Hematopoietic multipotent progenitor cell treated with erythropoietin and hydrocortisone succinate and interleukin-3 and kit ligand, for 6 days (in vitro differentiated cells): ENCODE measurements at places on chromosomes 2 and 18.

GRCh38 chr2:150983314-150983897 is 278.3 kb downstream of the RBM43 start:
- DNase-seq = no peak

DNA sequence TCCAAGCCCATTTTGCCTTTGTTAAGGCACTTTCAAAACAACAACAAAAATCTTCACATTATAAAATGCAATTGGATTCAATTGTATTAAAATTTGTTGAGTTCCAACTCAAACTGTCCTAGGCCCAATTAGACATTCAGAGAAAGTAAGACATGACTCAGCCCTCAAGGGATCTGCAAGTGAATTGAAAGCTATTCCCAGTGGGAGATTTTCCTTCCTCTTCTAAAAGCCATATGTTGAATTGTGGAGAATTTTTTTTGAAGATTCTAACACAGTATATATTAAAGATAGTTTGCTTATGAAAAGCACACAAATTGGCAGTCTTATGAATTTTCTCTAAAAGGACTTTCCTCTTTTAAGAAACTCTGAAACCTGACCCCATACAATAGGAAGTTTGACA is 268.0 kb upstream of the PARD3B start:
- no peak for DNase-seq

DNA sequence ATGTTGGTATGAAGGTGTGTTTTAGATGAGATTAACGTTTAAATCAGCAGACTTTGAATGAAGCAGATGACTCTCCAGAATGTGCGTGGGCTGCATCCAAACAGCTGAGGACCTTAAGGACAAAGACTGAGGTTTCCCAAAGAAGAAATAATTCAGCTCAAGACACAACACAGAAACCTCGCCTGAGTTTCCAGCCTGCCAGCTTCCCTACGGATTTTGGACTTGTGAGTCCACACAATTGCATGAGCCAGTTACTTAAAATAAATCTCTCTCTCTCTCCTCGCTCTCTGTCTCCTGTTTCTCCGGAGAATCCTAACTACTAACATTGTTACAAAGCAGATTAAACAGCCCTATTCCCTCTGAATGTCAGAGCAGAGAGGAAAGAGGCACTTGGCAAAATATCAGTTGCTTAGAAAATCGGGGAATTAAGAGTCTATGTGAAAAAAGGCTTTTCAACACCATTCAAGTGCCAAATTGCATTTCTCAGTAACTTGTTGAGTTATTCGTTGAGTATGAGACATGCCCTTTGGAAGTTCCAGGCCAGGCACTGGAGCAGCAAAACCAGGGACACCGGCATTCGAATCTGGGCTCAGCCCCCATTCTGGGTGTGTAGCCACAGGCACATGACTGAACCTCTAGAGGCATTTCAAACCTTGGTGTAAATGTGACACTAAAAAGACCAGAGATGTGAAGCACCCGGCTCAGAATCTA is 174.6 kb upstream of the PID1 start:
- DNase-seq = no peak

GRCh38 chr18:75831960-75832359 is 404.5 kb upstream of the SMIM21 start:
- DNase-seq = no peak

- DNase-seq = no peak
Measured at GRCh38 chr2:39466311-39466710, 29.2 kb upstream of the MAP4K3 start.

DNA sequence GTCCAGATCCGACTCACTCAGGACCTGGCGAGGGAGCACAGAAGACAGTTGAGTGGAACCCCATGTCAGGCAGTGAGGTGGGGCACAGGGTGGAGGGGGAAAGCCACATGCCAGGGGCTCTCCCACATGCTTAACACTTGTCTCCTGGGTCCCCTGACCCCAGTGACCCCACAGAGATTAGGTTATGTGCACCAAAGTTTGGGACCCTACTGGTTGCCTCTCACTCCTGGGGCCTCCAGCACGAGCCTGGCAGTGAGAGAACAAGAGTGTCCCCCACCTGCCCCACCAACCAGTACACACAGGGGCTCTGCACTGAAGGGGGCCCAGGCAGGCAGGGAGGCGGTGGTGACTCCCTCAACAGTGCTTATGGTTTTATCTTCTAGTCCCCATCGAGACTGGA is 58.3 kb downstream of the CIB4 start:
- no peak for DNase-seq

DNA sequence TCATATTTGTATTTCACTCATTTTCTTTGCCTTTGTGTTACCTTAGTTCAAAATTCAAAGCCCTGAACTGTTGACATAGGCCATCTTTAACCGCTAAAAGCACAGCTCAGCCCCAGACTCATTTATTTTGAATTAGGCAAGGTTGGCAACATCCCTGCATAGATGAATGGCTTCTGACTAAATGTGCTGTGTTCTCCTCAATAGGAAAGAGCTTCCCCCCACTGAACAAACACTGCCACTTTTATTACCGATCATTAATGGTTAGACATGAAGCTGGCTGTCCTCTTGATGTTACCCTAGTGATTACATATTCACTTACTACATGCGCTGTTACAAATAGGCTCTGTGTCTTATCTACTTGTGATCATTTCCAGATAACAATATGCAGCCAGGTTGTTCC is 170.7 kb downstream of the ADCYAP1 start:
- no peak for DNase-seq

DNA sequence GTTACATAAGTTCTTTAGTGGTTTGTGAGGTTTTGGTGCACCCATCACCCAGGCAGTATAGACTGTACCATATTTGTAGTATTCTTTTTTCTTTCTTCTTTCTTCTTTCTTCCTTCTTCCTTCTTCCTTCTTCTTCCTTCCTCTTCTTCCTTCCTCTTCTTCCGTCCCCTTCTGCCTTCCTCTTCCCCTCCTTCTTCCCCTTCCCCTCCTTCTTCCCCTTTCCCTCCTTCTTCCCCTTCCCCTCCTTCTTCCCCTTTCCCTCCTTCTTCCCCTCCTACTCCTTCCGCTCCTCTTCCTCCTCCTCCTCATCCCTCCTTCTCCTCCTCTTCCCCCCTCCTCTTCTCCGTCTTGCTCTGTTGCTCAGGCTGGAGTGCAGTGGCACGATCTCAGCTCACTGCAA is 41.6 kb downstream of the CAB39 start:
- DNase-seq = no peak

DNA sequence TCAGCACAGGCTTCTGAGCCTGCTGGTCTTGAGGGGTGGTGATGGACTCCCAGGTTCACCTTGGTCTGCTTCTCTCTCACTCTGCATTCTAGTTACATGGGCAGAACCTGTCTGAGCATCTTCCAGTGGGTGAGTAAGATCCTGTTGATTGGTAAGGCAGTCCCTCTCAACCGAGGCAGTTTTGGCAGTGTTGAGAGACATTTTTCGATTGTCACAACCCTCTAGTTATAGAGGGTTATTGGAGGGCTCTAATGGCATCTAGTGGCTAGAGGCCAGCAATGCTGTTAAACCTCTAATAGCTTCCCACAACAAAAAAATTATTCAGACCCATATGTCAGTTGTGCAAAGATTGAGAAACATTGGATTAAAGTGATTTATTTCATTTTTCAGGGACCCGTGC is 9.3 kb upstream of the MGAT5 start:
- no peak for DNase-seq

- DNase-seq = no peak
Measured at GRCh38 chr18:49569724-49570123, 7.9 kb downstream of the LIPG start.

DNA sequence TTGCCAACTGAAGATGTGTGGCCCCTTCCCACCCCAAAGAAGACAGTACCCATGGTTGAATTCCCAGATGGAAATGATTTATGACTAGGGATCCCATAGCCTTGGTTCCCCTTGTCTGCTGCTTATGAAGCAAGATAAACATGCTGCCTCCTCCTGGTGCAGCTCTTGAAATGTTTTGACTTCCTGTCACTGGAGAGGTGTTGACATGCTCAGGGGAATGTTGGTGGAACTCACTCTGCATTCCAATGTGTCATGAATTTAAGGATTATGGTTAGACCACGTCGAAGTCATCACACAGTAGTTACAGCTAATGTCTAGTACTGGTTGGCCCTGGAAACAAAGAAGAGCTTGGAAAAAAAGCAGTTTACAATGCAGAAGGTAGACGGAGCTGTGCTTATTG is 69.0 kb upstream of the FAM110C start:
- DNase-seq = no peak

GRCh38 chr2:58357521-58357920 is 116.4 kb upstream of the FANCL start:
- DNase-seq = no peak

DNA sequence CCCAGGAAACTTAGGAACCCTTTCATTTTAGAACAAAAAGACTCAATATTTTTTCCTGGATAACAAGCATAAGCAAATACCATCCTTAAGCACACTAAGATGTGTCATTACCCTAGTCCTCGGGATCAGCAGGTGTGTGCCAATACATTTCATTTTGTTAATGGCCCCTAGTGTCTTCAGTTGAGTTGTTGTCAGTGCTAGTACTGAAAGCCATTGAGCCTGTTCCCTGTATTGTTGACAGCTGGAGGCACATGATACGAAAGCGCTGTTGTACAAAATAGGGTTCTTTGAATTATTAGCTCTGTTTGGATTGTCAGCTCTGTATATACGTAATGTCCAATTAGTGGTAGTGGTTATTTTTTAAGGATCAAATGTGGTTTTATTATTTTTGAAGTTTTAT is 29.5 kb downstream of the VAPA start:
- DNase-seq = no peak

- DNase-seq = peak; percentile 24
Measured at GRCh38 chr2:25304826-25305596, 36.7 kb downstream of the DNMT3A start.

GRCh38 chr18:61785588-61785987 is 107.2 kb downstream of the RNF152 start:
- peak; percentile 52 for DNase-seq

- DNase-seq = no peak
Measured at GRCh38 chr18:79611040-79611681, 68.4 kb upstream of the CTDP1 start.

- no peak for DNase-seq
Measured at GRCh38 chr2:38037325-38037724, 38.6 kb downstream of the CYP1B1 start.

DNA sequence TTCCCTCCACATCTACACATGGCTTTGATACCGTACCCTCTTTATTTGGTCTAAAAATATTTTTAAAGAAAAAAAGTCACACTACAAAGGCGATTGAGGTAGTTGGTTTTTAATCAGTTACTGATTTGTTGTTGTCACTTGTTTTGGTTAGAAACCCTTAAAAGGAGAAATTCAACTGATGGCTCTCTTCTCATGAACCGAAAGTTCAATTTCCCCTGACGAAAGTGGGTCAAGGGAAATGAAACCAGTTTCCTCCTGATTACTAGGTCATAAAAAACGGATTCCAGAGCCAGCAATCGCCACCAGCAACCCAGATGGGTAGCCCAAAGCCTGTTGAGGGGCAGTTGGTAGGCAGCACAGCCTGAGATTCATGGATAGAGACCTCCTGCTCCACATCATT is 63.2 kb downstream of the DLGAP1 start:
- no peak for DNase-seq

- no peak for DNase-seq
Measured at GRCh38 chr18:49640741-49641140, 78.9 kb downstream of the LIPG start.

- no peak for DNase-seq
Measured at GRCh38 chr2:1617425-1618021, 126.8 kb downstream of the PXDN start.

DNA sequence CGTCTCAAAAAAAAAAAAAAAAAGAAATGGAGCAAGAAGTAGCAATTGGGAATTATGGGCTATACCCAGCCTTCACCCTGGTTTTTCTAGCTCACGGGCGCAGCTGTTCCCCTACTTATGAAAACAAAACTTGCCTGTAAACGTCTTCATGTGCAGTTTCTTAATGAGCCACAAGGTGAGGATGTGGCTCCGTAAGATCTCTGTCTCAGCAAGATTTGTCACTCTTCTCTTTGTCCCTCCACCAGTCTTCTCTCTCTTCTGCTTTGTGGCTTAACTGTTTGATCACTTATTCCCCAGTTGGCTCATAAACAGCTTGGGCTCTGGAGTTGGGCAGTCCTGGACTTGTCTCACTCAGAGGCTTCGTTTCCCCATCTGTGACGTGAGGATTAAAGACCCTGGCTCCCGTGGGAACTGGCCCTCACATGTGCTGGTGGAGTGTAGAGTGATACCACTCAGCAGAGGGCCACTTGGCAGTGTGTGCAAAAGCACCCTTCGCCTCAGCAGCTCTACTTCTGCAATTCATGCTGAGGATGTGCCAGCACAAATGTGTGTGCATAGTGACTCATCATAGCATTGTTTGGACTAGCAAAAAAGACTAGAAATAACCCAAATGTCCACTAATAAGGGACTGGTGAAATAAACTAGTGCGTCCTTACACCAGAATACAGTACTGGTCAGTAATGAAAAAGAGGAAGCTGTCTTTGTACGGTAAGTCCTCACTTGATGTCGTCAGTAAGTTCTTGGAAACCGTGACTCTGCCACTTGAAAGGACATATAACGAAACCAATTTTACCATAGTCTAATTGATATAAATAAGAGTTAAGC is 8.7 kb downstream of the CEP68 start:
- DNase-seq = peak; percentile 91

DNA sequence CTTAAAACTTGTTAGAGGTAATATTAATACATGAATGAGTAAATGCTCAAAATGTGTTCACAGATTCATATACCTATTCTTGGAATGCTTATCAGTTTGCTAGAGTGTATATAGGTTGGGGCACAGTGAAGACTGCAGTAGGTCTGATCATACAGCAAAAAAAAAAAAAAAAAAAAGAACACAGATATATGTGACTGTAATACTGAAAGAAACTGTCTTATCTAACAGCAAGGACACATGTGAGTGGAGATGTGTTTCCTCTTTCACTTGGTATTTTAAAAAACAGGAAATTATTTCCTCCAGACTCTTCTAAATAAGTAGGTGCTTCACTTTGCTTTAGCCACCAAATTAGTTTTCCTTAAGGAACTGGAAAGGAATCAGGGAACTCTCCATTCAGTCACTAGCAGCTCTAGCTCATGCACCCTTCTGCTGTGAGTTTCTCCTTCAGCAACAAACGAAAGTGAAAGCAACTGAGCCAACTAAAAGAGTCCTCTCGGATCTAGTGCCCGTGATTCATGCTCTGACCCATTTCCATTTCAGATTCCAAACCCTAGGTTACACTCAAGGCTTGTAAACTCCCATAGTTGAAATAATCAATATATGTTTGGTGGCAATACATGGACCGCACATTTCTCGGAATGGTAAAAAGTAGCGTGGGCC is 98.5 kb downstream of the DSEL start:
- peak; percentile 59 for DNase-seq
